Stimulated activated CD8-positive, alpha-beta memory T cell treated with anti-CD3 and anti-CD28 coated beads, Interleukin-4, amount 100 ng/mL, for 48 hours (primary cell): ENCODE measurements at places on chromosomes 16 and 17.

- no peak for DNase-seq
Observed at GRCh38 chr16:89106533-89107202, 13.0 kb downstream of the ACSF3 start.

- DNase-seq = no peak
Observed at GRCh38 chr16:15031179-15031578, 24.7 kb downstream of the NTAN1 start.

DNA sequence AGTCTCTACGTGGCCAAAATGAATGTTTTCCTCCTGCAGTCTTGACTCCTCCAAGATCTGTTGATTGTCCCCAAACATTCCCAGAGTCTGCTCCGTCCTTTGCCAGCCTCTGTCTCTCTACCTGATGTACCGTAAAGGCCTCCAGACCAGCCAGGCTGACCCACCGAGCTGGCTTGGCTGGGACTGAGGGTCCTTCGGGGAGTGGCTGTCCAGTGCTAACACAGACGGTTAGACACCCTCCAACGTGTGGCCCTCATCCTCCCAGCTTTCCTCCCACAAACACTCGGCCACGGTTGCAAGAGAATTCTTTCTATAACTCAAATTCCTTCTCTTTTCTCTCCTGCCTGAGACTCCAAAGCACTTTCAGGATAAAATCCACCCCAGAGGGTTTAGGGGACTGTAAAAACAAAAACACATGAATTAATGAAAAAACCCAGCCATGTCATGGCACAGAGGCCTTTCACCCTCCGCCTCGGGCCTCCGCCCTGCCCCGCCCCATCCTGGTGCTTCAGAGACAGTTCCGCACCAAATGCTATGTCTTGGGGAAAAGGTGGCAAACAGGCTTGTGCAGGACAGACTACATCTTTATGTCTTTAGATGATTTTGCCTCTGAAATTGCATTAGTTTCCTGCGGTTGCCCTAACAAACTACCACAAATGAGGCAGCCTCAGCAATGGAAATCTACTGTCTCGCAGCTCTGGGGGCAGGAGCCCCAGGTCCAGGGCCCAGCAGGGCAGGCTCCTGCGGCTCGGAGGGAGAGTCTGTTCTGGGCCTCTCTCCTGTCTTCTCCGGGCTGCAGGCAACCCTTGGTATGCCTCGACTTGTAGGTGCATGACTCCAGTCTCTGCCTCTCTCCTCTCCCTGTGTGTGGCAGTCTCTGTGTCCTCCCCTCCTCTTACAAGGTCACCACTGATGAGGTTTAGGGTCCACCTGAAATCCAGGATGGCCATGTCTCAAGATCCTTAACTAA lies 72.5 kb upstream of the CBX4 start:
- no peak for DNase-seq

DNA sequence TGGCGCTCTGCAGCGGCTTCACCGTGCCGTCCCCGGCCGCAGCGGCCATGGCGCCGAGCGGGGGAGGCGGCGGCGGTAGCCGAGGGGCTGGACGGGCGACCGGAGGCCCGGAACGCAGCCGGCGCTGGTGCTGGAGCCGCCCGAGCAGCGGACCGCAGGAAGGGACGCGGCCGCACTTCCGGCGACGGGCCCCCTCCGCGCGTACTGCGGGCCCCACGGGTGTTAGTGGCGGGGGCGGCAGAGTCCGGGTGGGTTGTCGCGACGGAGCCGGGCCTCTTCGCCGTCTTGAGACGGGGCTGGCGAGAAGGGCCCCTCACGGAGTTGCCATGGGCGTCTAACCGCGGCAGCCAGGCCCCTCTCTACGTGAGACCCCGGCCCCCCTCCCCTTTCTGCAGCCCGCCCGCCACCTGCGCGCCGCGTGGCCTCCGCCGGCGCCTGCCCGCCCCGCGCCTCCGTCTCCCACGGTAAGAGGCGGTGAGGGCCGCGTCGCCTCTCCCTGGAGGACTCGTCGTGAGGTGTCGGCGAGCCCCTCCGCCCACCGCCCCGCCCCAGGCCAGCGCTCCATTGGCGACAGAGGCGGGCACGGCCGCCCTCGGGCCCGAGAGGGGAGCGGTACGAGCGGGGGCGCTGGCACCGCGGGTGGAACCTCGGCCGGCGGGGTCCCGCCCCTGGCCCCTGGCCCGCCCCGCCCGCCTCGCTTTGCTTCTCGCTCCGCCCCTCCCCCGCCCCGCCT lies at the start of the genes VPS9D1 and ZNF276:
VPS9D1 (minus strand) TSS at position 86 of the 733 bp plus-strand sequence; CDS start at position 49, 37 bp downstream.
ZNF276 (plus strand) TSS at position 725 of the 733 bp plus-strand sequence. CDS start 104 bp downstream, outside the sequence.
- peak; percentile 88 for DNase-seq

- DNase-seq = no peak
Observed at GRCh38 chr16:85641776-85642176, 28.7 kb downstream of the GSE1 start.

GRCh38 chr17:32445074-32445415 lies 735 bp downstream of the PSMD11 start:
- peak; percentile 57 for DNase-seq

GRCh38 chr17:14768923-14769322 lies 468.0 kb downstream of the HS3ST3B1 start:
- DNase-seq = no peak

DNA sequence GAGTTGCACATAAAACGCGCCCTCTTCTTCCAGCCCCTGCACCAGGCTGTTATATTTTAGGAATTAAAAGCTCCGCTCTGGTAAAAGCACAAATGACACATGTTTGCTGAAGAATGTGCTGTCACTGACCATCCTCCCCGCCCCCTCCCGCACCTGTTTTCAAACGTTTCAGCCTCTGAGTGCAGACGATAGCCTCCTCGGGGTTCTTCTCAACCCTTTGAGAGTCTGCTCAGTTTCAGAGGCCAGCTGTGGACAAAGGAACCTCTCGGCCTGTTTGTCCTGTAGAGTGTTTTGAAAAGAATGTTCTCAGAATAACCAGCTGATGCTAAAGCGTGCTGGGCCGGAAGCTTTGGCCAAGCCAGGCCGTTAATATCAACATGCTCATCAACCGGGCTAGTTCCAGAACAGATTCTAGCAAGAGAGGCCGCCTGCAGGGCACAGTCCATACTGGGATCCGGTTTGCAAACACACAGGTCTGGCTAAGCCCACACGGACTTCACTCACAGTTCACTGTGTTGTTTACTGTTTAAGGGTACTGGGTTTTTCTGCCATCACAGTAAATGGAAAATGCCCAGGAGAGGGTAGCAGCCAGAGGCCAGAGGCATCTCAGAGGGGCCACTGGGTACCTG lies 6.4 kb upstream of the CACNG4 start:
- DNase-seq = no peak

DNA sequence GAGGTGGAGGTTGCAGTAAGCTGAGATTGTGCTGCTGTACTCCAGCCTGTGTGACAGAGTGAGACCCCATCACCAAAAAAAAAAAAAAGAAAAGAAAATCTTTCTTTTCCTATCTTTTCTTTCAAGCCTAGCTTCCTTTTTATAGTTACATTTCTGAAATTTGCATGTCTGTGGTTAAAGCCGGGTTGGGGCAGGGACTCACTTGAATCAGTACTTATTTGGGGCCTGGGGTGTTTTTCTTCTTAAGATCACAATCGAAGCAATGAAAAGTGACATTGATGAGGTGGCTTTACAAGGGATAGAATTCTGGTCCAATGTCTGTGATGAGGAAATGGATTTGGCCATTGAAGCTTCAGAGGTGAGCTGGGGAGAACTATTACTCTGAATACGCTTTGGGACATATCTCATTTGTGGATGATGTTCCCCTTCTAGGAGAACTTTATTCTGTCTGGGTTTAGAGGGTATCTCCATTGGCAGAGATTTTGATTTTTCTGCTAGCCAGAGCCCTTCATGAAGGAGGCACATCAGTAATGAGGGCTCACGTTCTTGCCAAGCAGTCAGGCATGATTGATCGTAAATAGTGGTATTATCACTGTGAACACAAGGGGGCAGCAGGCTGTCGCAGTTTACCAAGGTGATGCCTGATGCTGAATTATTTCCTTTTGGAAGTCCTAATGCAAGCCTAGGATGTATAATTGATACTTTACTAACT lies 14.3 kb downstream of the KPNB1 start:
- DNase-seq = peak; percentile 67

- no peak for DNase-seq
Observed at GRCh38 chr16:85582229-85582991, 30.7 kb upstream of the GSE1 start.

GRCh38 chr16:82152196-82152595 lies 17.8 kb downstream of the MPHOSPH6 start:
- DNase-seq = no peak

GRCh38 chr17:41416479-41416878 lies 7.9 kb downstream of the KRT37 start:
- no peak for DNase-seq

- no peak for DNase-seq
Observed at GRCh38 chr17:31672161-31672819, 186.8 kb downstream of the COPRS start.
